ENCODE measurements at places on chromosomes 3 and 15.
A peak's percentile ranks its signal among the peaks of the same experiment; 100 is the strongest.

- DNase-seq = no peak
Observed at GRCh38 chr15:81865850-81866537, 179.8 kb downstream of the MEX3B start.

GRCh38 chr3:69410301-69410700, 24.4 kb upstream of the FRMD4B start:
- DNase-seq = peak; percentile 86

DNA sequence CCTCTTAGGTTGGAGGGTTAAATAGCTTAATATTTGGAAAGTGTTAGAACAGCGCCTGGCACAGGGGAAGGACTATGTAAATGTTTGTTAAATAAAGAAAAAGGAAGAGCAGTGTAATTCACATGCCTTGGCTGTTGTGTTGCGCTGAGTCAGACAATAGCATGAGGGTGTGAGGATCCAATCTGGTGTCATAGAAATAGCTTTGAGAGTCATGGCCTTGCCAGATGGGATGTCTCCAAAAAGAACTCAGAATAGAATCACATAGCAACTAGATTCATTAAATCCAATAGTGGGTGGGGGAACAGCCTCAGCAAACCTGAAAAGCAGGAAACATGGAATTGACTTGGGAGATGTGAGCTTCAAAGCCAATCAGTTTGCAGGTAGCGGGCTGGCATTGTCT, 3.9 kb upstream of the RBSN start:
- no peak for DNase-seq

DNA sequence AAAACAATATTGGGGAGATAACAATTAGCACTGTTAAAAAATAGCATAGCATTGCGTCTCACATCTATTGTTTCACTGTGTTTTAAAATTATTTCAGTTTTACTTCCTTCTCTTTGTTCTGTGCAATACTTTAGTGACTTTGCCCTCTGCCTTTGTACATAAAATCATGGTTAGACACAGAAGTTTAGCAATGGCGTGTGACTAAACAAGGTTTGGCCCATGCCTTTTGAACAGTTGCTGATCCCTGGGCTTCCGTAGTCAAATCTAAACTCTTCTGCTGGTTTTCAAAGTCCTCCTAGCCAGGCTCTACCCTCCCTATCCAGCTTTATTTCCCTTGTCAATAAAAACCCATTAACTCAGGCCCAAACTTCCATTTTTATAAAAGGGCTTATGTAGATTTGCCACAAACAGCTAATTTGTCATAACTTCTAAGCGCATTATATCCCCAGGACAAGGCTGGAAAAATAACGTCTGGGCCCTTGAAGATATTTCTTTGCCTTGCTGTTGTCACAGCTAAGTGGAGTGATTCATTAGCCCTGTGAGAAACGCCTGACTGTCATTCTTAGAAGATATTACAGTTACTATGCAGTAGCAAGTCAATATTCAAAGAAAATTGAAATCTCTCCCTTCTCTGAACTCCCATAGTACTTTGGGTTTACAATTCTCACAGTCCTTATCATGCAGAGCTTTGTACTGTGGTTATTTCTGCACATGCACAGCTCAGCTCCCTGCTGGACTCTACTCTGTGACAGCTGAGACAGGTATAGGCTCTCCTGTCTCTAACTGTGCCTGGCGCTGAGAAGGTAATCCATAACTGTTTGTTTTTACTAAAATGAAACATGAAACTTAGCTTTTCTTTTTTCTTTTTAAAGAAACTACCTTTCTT, 123.4 kb upstream of the SLC24A5 start:
- no peak for DNase-seq

- no peak for DNase-seq
Observed at GRCh38 chr3:153599685-153600084, 437.7 kb downstream of the RAP2B start.

DNA sequence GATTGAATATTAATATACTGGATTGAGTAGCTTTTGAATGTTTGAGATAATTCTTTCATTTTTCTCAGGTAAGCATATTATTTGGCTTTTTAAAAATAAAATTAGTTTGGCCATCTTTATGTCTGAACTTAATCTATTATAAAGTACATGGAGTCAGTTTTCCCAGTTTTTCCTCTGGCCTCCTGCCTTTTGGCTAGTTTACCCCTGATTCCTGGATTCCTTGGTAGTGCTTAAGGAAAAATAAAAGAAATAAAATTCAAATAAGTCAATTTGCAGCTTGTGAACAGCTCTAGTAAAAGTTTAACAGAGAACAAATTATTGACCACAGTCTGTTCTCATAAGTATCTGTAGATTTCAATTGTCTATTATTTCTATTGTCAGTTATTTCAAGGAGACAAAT, 89.4 kb downstream of the COL6A6 start:
- DNase-seq = no peak

DNA sequence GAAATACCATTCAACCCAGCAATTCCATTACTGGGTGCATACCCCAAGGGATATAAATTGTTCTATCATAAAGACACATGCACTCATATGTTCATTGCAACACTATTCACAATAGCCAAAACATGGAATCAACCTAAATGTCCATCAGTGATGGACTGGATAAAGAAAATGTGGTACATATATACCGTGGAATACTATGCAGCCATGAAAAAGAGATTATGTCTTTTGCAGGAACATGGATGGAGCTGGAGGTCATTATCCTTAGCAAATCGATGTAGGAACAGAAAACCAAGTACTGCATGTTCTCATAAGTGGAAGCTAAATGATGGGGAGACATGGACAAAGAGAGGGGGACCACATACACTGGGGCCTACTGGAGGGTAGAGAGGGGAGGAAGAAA, 5.5 kb upstream of the MYRIP start:
- no peak for DNase-seq

GRCh38 chr3:49498239-49498638, 28.2 kb downstream of the DAG1 start:
- no peak for DNase-seq

- no peak for DNase-seq
Observed at GRCh38 chr15:67125589-67126502, 60.4 kb downstream of the SMAD3 start.

DNA sequence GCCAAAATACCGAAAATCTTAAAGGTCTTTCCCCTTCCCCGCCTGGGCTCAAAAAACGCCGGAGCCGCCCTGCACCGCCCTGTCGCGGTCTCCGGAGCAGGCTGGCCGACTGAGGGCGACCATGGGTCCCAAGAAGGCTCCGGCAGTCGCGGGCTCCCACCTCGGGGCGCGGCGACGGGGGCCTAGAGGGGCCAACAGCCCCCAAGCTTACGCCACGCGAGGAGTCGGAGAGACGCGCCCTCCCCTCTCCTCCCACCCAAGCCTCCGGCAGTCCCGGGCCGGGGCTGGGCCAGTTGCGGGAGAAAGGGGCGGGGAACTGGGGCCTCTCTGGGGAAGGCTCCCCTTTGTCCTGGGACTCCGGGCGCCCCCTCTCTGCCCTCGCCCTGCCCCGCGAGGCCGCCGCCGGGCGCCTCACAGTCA, 69.2 kb downstream of the GOLGA8B start:
- peak; percentile 53 for DNase-seq

DNA sequence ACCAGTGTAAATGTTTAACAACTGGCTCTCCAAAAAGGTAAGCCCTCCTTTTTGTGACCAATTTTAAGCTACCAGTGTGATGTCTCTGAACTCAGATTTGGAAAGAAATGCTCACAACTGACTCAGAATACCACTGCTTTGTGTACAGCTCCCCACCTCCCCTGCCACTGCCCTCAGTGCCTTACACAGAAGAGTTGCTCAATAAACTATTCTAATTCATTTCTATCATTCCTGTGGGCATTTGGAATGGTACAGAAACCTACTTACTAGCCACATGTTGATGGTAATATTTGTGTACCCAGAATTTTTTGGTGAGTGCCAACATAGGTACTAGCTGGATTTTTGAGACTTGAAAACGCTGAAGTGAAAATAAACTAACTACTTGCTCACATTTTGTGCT, 16.0 kb downstream of the LRRN1 start:
- no peak for DNase-seq

DNA sequence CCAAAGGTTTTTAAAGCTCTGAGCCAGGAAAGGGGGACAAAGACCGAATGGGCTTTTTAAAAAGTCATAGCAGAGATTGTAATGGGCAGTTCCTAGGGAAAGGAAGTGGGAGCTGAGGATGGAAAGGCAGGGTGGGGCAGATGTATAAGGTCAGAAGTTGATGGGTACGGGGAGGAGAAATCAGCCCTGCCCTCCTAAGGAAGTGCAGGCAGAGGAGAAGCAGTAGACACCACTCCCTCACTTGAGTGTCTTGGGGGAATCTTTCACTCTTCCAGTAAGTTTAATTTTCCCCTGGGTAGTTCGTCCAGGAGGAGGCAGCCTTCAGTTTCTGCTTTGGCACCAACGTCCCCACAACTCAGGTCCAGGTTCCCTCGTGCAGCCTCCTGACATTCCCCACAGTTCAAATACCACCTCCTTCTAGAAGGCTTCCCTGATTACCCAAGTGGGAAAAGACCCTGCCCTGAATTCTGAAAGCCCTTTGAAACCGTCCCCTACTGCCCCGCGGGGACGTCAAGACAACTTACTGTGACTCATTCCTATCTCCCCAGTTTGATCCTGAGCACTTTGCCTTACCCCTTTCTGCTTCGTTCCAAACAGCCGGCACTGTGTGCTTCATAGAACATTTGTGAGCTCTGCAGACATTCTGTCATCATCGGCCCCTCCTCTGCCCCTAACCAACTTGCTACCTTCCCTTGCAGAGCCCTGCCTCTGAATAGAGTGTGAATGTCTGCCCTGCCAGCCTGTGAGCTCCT, 14.3 kb upstream of the SRP14 start:
- DNase-seq = no peak

Measured in hematopoietic multipotent progenitor cell treated with erythropoietin and hydrocortisone succinate and interleukin-3 and kit ligand, for 6 days (in vitro differentiated cells).